ENCODE measurements at places on chromosomes 4 and X.

GRCh38 chr4:53010318-53010717 is 148.2 kb downstream of the RASL11B start:
- peak; percentile 69 for DNase-seq

- no peak for DNase-seq
Measured at GRCh38 chr4:2264481-2265041, 2.7 kb upstream of the MXD4 start.

DNA sequence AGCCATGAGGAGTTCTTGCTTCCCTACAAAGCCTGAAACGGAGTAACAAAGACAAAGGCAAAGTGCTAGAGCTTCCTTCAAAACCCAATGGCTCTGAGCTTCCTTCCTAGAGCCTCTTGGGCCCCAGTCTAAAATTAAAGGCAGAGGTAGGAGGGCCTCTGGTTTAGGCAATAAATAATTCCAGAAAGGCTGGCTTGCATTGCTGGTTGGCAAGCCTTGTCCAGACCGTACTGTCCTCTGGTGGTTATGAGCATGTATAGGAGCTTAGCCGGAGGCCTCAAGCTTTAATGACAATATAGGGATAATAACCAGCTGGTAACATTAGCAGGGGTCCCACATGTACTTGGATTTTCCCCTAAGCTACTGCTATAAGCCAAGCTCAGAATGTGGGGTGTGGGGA is 237.3 kb downstream of the AR start:
- DNase-seq: no peak

- DNase-seq: no peak
Measured at GRCh38 chr4:134952775-134953174, 751.2 kb upstream of the PABPC4L start.

- peak; percentile 20 for DNase-seq
Measured at GRCh38 chr4:13484749-13485221, 645 bp upstream of the RAB28 start.

- peak; percentile 16 for DNase-seq
Measured at GRCh38 chrX:47643926-47644325, 6.4 kb downstream of the ELK1 start.

DNA sequence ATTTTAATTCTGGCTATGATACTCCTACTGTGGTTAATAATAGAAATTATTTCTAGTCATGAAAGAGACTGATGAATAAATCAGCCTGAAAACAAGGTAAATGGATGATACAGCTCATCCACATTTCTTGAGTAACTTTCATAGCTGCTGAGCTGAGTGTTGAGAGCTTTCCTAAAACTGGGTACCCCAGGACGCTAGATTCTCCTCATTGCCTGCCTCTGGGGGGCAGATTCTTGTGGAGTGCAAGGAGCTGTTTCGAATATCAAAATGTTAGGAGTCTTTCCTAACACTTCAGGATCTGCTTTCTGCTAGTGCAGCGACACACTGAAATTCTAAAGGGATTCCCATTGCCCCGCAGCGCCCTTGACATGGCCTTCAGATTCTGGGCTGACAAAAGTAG is 2.1 kb downstream of the MND1 start:
- peak; percentile 46 for DNase-seq

DNA sequence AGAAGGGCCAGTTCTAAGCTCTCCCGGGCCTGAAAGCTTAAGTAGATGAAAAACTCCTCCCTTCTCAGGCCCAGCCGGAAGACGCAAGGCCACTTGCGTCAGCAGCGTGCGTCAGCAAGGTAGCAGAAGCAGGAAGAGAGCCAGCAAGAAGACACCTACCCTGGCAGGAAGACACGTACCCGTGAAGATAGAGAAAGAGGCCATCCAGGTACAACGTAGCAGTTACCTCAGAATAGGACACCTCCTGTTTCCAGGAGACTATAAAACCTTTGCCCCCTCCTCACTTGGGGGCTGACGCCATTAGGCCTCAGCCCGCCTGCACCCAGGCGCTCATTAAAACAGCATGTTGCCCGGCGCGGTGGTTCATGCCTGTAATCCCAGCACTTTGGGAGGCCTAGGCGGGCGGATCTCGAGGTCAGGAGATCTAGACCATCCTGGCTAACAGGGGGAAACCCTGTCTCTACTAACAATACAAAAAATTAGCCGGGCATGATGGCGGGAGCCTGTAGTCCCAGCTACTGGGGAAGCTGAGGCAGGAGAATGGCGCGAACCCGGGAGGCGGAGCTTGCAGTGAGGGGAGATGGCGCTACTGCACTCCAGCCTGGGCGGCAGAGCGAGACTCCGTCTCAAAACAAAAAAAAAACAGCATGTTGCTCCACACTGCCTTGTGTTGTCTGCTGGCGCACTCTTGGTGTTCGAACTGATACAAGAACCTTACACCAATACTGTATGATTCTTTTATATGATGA is 242.7 kb upstream of the NWD2 start:
- no peak for DNase-seq

DNA sequence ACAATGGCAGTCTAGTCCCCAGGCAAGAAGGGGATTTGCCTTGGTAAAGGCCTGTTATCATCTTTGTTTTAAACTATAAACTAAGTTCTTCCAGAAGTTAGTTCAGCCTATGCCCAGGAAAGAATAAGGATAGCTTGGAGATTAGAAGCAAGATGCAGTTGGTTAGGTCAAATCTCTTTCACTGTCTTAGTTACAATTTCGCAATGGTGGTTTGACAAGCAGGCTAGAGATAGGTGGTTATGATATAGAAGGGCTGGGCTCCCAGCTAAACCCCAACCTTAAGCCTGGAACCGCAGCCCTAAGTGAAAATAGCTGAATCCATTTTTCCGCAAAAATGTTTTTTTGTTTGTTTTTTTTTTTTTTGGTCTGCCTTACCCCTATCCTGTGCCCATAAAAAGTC is 41.8 kb upstream of the NEIL3 start:
- no peak for DNase-seq

DNA sequence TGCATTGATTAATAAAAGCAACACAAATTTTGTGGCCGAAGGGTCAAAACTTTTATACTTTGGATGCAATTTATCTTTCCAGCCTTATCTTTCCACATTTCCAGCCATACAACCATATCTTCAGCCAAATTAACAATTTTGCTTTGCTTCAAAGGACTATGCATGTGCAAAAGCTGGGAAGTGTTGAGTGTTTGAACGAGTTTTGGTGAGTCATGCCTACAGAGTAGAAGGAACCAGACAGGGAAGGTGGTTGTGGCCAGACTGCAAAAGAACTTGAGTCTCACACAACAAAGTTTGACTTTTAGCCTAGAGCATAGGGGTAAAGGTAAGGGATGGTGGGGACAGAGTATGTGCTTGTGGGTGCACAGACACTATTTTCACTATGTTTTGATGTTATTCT is 53.0 kb upstream of the GABRA2 start:
- no peak for DNase-seq

DNA sequence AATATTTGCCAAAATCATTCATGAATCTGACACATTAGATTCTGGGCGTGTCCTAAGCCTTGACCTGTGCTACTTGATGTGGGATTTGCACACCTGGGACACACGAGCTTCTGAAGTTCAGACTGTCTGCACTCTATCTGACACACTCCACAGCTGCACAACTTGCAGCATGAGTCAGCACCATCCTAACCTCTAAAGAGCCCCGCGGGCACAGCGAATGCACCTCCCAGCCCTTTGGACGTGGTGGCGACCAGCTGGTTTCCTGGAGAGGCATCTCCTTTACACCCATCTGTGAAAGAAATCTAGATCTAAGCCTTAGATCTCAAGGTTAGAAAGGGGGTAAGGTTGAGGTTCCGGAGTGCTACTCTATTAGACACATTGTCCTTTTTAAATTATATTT is 69.2 kb downstream of the SORBS2 start:
- DNase-seq: no peak

- DNase-seq: no peak
Measured at GRCh38 chr4:35970366-35970960, 273.9 kb downstream of the ARAP2 start.

GRCh38 chrX:1355131-1356046 is 18.8 kb downstream of the IL3RA start:
- DNase-seq: no peak

DNA sequence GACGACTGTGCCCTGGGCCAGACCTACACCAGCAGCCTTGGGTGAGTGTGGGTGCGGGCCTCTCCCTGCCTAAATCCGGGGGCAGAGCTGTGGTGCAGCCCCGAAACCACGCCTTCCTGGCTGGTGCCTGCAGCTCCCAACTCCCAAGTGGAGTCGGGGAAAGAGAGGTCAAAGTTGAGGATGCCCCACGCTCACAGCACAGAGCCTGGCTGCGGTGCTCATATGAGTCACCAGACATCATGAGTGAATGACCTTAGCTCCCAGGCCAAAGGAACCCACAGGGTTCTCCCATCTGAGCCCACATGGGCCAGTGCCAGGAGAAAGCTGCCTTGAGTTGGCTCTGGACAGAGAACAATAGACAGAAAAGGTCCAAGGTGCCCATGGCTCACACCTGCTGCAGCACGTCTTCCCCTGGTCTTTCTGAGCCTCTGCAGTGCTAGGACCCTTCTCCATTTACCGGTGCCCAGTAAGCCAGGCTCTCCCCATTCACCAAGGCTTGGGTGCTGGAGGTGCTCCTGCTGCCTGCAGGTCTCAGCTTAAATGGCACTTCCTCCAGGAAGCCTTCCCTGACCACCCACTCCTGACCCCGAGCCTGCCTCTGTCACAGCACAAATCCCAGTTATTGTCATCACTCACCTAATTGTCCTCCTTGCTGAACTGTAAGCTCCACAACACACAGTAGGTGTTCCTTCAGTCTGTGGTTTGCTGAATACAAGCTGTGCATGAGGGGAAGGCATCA is 224.2 kb downstream of the AFAP1 start:
- DNase-seq: no peak

DNA sequence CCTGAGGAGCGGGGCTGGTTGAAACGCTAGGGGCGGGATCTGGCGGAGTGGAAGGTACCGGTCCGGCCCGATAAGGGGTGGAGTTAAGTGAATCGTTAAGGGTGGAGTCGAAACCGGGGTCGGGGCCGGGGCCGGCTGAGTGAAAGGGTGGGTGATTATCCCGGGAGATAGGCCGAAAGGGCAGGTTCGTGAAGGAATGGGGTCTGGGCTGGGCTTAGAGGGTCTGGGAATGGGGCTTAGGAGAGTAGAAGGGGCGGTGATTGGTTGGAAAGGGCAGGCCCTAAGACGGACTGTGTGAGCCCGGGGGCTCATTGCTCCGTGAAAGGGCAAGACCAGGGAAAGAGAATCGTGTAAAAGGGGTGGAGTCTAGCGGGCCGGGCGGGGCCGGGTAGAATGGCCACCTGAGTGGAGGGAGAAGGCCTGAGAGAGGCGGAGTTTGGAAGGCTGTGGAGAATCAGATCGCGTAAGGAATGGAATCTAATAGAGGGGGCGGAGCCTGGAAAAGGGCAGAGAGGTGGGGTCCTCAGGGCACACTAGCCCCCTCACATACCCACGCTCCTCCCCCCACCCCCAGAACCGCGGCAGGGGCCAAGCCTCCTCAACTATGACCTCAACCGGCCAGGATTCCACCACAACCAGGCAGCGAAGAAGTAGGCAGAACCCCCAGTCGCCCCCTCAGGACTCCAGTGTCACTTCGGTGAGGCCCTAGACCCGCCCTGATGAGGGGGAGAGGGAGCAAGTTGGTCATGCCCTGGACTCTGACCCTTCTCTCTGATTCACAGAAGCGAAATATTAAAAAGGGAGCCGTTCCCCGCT is 430 bp downstream of the HDAC6 start:
- peak; percentile 77 for DNase-seq

DNA sequence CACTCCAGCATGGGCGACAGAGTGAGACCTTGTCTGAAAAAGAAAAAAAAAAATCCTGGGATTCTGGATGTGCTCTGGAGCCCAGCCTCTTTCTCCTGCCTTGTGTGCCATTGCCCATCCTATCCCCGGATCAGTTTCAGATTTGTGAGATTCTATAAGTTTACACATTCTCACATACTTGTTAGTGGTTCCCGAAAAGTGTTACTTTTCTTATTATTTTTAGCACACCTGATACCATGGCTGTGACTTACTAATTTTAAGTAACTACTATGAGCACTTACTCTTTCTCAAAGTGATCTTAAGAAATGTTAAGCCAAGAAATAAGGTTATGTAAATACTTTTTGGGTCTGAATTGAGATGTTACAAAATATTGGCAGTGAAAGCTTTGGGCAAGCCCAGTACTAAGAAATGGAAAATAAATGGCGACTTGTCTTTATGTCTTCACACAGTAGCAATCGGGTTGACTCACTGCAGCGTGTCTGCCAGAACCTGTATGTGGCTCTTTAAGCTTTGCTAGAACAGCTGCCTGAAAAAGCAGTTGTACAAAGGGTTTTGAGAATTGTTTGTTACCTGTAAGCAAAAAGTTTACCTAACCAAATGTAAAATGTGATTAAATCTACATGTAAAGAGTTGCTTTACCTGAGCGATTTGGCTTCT is 118.7 kb downstream of the KLHL8 start:
- no peak for DNase-seq

GRCh38 chr4:121654738-121655137 is 42.0 kb downstream of the ANXA5 start:
- no peak for DNase-seq

DNA sequence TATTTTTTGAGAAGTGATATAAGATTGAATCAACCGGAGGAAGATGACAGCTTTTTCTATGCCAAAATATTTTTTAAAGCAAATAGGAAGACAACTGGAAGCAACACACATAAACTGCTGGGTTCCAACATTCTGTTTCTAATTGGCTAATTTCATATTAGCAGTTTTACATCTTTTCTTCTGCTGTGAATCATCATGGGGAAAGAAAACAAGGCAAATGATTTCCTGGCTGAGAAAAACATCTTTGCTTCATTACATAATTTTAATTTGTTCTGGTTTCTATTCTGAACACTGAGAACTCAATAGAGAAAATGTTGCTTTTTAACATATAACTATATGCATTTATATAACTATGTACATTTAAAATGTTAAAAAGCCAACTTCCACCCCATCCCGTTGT is 2518.5 kb downstream of the ARAP2 start:
- no peak for DNase-seq

DNA sequence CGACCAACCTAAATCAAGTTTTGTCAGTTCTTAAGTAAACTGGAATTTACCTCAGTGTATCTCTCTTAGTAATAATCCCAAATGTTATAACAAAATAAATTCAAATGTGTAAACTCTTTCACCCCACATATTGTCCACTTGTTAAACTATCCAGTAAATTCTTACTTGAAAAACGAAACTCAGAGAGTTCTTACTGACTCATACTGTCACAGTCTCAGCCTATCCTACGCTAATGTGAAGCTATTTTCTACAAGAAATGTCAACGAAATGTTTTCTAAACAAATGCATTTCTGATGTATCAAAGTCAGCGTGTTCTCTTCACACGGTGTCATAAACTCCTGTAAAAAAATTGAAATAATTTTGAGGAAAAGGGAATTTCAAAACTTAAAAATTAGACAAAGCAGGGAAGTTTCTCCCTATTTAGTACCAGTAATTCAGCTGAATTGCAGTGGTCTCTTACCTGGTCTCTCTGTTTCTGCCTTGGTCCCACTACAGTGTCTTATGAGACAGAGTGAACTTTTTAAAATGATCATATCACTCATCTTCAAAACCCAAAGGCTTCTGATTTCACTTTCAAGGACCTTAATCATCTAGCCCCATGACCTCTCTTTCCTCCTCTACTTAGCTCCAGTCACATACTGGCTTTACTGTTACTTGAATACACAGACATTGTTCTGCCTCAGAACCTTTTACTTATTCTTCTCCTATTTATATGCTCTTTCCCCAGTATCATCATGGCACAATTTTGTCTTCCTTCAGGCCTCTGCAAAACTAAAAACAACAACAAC is 63.3 kb downstream of the DCAF8L1 start:
- DNase-seq: no peak

GRCh38 chr4:86935853-86936733 is 1.3 kb downstream of the AFF1 start:
- peak; percentile 65 for DNase-seq

GRCh38 chr4:26061248-26061986 is 147.4 kb downstream of the SMIM20 start:
- peak; percentile 23 for DNase-seq

Measured in fibroblast of skin of right quadriceps (primary cell).